ENCODE measurements at places on chromosomes 11 and 22.

DNA sequence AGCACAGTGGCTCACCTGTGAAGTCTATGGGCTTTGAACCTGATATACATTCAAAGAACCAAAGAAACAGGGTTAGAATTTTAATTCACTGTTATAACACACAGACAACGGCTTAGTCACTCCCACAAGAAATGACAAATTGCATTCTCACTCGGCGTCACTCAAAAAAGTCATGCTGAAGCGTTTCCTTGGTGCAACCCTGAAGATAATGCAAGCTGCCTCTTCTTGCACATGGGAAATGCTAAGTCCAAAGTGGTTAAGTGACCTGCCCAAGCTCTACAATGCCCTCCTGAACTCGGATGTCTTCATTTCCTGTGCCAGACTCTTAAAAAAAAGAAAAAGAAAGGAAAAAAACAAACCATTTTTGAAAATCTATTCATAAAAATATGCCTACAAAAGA, 10.0 kb downstream of the LGR4 start:
- no peaks in the 10 kb centered on the region for H3K27me3 ChIP-seq
- no peak overlapping the region for H3K27ac ChIP-seq
- peaks cover 50% of the 10 kb centered on the region for H3K4me1 ChIP-seq
- no peak overlapping the region for H3K4me3 ChIP-seq
- no peak for DNase-seq

GRCh38 chr11:1041149-1041467, 4.6 kb upstream of the MUC6 start:
- H3K4me3 ChIP-seq, result no peak overlapping the region
- H3K4me1 ChIP-seq, result no peaks in the 10 kb centered on the region
- DNase-seq, result no peak
- H3K36me3 ChIP-seq, result no peaks in the 10 kb centered on the region
- no peak overlapping the region for H3K27ac ChIP-seq

DNA sequence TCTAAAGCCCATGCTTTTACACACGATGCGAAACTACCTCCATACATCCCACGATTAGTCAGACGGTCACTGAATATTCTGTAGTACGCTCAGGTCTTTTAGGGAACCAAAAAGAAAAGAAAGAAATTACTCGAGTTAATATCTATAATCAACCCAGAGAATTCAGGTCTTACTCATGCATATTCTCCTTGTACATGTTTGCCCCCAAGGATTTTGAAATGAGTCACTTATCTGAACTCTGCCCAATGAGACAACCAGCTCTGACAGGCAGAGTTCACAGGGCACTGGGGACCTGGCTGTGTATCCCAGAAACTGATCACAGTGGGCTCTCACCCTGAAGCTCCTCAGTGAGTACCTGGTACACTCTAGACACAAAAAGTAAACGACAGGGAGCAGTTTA, 29.2 kb downstream of the RASSF10 start:
- H3K27me3 ChIP-seq, result peaks cover 28% of the 10 kb centered on the region
- H3K4me3 ChIP-seq, result no peak overlapping the region
- H3K4me1 ChIP-seq, result peaks cover 11% of the 10 kb centered on the region
- no peak for DNase-seq
- H3K36me3 ChIP-seq, result no peaks in the 10 kb centered on the region
- no peak overlapping the region for H3K27ac ChIP-seq

DNA sequence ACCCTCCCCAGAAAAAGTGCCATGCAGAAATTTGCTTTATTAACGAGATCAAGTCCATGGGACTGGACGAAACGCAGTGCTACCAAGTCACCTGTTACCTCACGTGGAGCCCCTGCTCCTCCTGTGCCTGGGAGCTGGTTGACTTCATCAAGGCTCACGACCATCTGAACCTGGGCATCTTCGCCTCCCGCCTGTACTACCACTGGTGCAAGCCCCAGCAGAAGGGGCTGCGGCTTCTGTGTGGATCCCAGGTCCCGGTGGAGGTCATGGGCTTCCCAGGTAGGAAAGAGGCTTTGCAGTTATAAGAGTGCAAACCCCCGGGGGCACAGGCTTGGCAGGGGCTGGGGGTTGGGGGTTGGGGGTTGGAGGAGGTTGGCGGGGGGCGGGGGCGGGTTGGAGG, 4.2 kb downstream of the APOBEC3H start:
- no peaks in the 10 kb centered on the region for H3K36me3 ChIP-seq
- no peak for DNase-seq
- H3K27me3 ChIP-seq, result peaks cover 4% of the 10 kb centered on the region
- H3K4me1 ChIP-seq, result peaks cover 17% of the 10 kb centered on the region
- no peak overlapping the region for H3K4me3 ChIP-seq

GRCh38 chr11:112612250-112612849, 348.9 kb upstream of the NCAM1 start:
- no peaks in the 10 kb centered on the region for H3K27me3 ChIP-seq
- no peaks in the 10 kb centered on the region for H3K36me3 ChIP-seq
- no peak for DNase-seq
- peaks cover 33% of the 10 kb centered on the region for H3K4me1 ChIP-seq
- H3K4me3 ChIP-seq, result no peak overlapping the region
- no peak overlapping the region for H3K27ac ChIP-seq

- H3K36me3 ChIP-seq, result no peaks in the 10 kb centered on the region
- no peak overlapping the region for H3K27ac ChIP-seq
- no peak for DNase-seq
Measured at GRCh38 chr11:88695689-88696414, 358.3 kb upstream of the CTSC start.

Measured in left ventricle myocardium inferior (tissue), 1 donor.